Globus pallidus (tissue), 1 donor: ENCODE measurements at places on chromosomes 4 and X.
A peak's percentile ranks its signal among the peaks of the same experiment; 100 is the strongest.

DNA sequence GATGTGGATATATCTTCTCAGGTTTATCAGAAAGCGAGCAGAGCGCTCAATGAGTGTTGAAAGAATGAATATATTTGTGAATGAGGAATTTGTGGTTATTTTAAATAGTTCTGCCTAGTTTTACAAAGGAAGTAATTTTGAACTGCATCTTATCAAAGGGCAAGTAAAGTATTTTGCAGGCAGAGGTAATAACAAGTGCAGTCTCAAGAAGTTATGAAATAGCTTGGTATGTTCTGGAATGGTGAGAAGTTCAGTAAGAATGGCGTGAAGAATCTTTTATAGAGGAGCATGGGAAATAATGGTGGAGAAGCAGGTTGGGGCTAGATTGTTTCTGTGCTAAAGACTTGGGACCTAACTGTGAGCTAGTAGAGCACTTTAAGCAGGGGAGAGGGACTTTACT, 10.9 kb downstream of the TMA16 start:
- no peak for DNase-seq

- DNase-seq = peak; percentile 66
Measured at GRCh38 chr4:110196206-110196870, 2.1 kb downstream of the ELOVL6 start.

DNA sequence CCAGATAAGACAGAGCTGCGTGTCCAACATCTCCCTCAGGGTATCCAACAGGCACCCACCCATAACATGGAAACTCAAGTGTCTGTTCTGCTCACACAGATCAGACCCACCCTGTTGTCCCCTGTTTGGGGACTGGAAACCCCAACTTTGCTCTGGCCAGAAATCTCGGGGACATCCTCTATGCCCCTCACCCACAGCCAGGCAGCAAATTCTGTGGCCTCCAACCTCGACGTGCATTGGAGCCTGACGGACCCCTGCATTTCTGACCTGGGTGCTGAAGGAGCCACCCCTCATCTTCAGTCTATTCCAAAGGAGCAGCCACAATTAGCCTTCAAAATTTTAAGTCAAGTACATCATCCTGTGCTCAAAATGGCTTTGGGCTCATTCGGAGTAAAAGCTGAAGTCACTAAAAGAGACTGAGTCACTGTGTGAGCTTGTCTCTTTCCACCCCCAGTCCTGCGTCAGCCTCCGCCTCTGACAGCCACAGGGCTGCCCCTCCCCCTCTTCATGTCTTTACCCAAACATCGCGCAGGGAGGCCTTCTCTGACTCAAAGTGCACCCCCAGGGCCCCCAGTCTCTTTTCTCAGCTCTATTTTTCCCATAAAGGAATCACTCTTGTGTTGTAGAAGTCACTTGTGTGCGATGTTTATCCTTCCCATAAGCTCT, 24.4 kb upstream of the PDE6B start:
- no peak for DNase-seq

DNA sequence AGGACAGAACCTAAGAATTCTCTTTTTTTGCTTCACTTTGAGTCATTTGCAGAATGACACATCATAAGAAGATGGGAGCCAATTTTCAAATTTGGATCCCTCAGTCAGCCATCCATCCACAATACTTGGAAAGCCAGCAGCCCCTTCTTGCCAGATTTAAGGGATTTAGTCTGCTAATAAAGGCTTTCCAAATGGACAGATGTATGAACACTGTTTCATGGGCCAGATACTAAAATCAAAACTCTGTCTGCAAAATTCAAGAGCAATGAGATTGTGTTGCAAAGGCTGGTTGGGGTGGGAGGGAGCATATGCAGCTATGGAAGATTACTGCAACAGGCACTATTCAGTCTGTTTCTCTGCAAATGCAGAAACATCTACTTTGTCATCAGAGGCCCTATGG, 37.7 kb upstream of the KCNIP4 start:
- no peak for DNase-seq

DNA sequence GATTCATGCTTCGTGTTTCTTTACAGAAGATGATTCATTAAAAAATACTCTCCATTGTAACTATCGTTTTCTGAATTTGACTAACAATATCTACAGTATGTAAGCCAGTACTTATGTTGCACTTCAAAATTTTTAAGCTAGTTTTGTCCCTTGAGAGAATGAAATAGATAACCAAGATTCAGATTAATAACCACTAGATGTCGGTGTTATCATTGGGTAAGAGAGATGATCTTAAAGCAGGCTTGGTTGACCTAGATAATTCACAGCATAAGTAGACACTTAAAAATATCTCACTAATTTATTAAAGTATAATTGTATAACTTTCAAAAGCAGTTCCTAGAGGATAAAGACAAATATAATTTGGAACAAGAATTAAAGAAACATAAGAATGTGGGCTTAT, 430.9 kb downstream of the C4orf33 start:
- DNase-seq = no peak

DNA sequence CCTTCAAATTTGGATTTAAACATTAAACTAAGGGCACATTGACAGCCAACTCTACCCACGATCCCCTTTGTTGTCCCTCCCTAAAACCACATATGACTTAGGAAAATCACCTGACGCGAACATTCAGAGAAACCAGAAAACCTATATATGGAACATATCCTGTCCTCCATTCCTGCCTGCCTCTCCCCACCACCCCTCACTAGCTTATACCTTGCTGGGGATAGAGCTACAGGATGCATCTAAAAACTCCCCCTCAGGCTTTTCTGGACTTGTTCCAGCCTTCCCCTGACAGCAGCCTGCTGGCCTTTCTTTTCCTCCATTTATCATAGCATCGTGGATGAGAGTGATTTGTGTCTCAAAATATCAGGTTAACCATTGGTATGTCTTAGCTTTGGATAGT, 8.8 kb downstream of the STK26 start:
- DNase-seq = no peak
